ENCODE measurements at places on chromosomes 5 and 9.

- DNase-seq: no peak
Observed at GRCh38 chr5:18544421-18544820, 910.2 kb downstream of the TAF11L14 start.

DNA sequence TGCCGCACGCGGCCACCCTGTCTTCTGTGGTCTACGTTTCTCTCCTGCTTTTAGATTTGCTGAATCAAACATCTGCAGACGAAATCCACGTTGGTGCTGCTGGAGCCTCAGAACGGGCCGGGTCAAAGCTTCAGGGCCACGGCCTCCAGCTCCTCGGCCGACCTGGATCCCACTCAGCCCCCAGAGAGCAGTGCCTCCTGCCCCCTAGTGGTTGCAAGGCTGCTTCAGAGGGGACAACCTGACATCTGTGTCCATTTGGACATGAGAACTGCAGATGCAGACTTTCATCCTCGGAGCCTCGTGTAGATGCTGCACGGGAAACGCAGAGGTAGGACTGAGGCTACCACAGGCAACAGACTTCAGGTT lies 23.0 kb upstream of the SLC6A3 start:
- DNase-seq: no peak

GRCh38 chr9:81461196-81461595 lies 228.2 kb downstream of the TLE1 start:
- no peak for DNase-seq

DNA sequence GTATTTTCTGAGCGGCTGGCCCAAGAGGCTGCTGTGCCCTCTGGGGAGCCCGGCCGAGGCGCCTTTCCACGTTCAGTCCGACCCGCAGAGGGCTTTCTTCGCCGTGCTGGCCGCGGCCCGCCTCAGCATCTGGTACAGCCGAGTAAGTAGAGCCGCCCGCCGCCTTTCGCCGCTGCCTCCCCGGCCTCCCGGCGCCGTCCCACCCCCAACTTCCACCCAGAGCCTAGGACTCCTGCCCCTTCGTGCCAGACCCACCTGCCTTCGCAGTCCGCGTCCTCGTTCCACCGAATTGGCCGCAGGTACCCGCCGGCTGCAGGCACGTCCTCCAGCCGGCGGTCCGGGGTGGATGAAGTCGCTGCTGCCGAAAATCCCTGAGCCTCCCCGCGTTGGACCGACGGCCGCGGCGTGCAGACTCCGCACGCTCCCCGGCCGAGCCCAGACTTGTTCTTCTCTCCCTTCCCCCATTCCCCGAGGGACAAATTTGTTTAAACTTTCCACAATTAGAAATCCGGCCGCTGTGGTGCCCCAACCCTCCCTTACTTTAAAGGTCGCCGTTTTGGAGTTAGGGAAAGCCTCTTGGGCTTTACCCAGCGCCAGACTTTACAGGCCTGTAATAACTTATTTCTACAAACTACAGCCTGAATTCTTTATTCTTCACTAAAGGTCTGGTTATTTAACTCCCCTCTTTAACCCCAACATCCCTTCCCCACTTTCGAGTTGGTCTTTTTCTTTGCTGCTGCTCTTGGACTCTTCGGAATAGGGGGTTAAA lies 589 bp downstream of the RIC1 start:
- peak; percentile 27 for DNase-seq

Measured in stromal cell of bone marrow (primary cell).